ENCODE measurements at places on chromosomes 4 and X. TPM values are rescaled to one million over a fixed set of nuclear protein-coding genes. Genes with fewer than 3 reads are reported as not detected.

SORCS2 gene
- total RNA-seq = not detected

DCAF4L1 gene
- total RNA-seq = 0.10 TPM

CEP135 gene
- total RNA-seq = 21.5 TPM

SLC35A2 gene
- total RNA-seq = 50.7 TPM

KANTR gene
- 9.8 TPM for total RNA-seq

ELK1 gene
- total RNA-seq = 33.0 TPM

MAGIX gene
- total RNA-seq = 1.0 TPM

MAGEA4 gene
- not detected for total RNA-seq

SHISA3 gene
- not detected for total RNA-seq

DMP1 gene
- total RNA-seq = not detected

MND1 gene
- not detected for total RNA-seq

TRIML2 gene
- total RNA-seq = not detected

CENPI gene
- 0.52 TPM for total RNA-seq

MAGEA2B gene
- total RNA-seq = not detected

ADGRL3 gene
- total RNA-seq = not detected

UGT2A1 gene
- total RNA-seq = not detected

UGT2A3 gene
- total RNA-seq = not detected

ETDA gene
- not detected for total RNA-seq

TECRL gene
- total RNA-seq = not detected

TRIM60 gene
- not detected for total RNA-seq

HOPX gene
- 17.6 TPM for total RNA-seq

P2RY8 gene
- total RNA-seq = 131 TPM

LUZP4 gene
- not detected for total RNA-seq

CT45A5 gene
- not detected for total RNA-seq

SLC26A1 gene
- total RNA-seq = 0.21 TPM

F8A1 gene
- 19.0 TPM for total RNA-seq

FRMPD4 gene
- not detected for total RNA-seq

IL2 gene
- 0.76 TPM for total RNA-seq

NEIL3 gene
- total RNA-seq = 2.4 TPM

CCDC149 gene
- 0.16 TPM for total RNA-seq

OFD1 gene
- total RNA-seq = 54.7 TPM

WDR17 gene
- total RNA-seq = 1.8 TPM

GAGE12H gene
- not detected for total RNA-seq

RAB41 gene
- not detected for total RNA-seq

All from T-helper 17 cell (primary cell).